Left lobe of liver (tissue), 2 donors: ENCODE measurements at places on chromosomes 4 and X. TPM values are rescaled to one million over a fixed set of nuclear protein-coding genes. Genes with fewer than 3 reads are reported as not detected.

DNA sequence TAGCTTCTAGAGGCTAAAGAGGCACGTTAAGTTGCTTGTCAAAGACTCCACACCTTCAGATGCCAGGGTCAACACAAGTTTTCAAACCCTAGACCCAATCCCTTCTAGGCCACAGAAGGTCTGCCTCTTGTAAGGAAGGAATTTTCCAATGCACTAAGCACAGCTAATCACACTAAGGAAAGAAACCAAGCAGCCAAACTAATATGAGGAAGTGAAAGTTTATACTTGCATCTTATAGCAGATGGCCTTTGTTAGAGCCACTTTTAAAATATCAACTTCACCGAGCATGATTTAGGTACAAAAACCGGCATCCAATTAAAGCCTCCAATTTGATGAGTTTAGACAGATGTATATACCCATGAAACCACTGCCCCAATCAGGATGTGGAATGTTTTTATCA is 9.9 kb downstream of the FHL1 start:
- no peak for DNase-seq

GRCh38 chr4:2698951-2699505 is 57.1 kb downstream of the TNIP2 start:
- peak; percentile 81 for DNase-seq

DNA sequence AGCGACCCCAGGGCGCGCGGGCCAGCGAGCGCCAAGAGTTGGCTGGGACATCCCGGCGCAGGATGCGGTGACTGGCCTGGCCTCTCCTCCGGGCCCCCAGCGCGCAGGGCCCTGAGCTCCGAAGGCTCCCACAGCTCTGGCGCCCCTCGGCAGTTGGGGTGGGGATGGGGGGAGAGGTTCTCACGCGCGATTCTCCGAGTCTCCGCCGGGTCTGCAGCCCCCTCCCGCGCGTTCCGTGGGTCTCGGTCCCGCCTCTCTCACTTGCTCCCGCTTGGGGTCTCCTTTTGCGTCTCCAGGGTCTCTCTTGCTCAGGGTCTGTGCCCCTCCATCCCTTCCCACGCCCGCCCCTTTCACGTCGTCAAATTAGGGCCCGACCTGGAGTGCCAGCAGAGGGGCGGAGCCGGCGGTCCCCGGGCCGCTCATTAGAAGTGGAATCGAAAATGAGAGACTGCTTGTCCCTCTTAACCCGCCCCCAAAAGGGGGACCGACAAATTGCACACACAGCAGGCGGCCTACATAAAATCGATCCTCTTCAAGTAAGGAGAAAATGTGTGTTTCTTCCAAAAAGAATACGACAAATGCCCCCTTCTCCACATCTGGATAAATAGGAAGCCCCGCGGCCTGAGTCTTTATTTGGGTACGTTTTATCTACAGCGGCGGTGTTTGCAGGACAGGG is 877 bp upstream of the NKX1-1 start:
- no peak for DNase-seq

GRCh38 chr4:54449999-54450398 is 207.8 kb upstream of the KIT start:
- no peak for DNase-seq

DNA sequence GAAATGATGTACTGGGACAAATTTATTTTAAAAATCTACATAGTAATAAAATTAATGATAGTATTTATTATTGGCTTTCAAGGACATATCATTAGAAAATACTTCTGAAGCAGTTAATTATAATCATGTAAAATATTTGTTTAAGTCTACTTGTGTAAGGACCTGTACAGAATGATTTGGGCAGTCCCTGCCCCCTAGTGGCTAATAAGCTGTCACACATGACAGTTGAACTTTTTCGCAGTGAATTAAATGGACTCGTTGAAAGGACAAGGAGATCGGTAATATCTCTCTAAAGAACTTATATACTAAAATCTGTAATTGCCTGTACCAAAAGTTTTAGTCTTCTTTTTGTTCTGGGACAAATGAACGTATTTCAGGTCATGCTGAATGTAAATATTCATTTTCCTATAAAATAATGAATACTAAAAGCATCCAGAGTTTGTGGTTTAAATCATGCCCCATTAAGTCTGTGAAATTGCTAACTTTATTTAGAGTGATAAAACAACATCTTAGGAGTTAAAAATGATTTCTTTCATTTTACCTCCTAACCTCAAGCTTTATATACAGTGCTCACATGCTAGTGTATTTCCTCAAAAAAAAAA is 13.6 kb downstream of the EXOC1 start:
- DNase-seq = no peak

DNA sequence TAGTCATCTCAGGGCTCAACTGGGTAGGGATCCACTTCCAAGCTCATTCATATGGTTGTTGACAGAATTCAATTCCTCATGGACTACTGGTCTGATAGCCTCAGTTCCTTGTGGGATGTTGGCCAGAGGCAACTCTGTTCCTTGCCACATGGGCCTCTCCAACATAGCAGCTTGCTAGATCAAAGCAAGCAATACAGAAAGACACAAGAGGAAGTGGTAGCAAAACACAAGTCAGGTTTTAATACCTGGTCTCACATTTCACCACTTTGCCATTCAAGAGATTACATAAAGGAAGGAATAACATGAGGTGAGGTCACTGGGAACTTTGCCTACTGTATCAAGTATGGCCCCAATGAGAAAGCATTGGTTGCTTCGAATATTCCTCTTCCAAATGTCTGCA is 79.2 kb downstream of the PRSS12 start:
- no peak for DNase-seq

- no peak for DNase-seq
These were observed 777 bp upstream of the TFE3 start for GRCh38 chrX:49043987-49044281.

GRCh38 chrX:104193485-104193884 is 27.2 kb downstream of the FAM199X start:
- DNase-seq = no peak

DNA sequence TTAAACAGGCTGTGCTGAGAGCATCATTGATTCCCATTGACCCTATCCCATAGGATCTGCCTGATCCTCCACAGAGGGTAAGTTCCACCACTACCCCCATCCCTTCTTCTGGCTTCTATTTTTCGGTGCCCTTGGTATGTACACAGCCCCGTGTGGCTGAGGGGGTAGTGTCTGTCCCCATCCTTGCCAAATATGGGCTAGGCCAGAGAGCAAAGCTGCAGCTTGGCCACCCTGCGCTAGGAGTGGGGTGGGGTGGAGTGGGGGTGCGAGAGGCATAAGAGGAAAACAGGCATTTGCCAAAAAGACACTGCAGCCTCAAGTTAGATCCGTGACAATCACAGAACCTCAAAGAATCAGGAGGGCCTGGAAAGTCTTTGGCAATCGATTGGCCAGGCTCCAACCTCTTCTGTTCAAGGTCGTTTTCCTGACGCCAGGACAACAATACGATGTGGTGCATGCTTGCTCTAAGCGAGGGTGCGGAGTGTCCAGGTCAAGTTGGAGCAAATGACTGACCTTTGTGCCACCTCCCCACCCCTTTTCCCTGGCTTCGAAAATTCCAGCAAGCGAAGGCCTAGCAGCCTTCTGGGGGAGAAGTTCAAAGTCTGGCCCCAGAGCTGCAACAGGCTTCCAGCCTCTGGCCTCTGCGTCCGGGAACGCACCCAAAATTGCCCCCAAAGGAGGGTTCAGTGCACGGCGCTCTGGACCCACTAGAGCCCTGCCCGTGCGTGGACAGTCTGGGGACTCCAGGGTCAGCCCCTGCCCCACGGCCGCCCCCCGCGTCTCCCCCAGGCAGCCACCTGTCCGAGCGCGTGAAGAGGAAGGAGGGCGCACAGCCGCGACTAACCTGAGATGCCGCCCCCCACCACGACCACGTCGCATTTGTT is 598 bp downstream of the MAOB start:
- peak; percentile 83 for DNase-seq

DNA sequence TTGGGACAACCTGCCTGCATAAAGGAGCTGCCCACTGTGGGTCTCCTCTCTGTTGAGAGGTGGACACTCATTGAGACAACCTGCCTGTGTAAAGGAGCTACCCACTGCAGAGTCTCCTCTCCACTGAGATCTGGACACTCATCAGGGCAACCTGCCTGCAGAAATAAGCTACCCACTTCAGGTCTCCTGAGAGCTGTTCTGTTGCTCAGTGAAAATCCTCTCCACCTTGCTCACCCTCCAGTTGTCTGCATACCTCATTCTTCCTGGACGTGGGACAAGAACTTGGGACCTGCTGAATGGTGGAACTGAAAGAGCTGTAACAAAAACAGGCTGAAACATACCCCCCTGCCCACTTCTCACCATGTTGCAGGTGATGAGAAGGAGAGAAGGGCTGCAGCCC is 59.9 kb upstream of the CDKN2AIP start:
- no peak for DNase-seq

DNA sequence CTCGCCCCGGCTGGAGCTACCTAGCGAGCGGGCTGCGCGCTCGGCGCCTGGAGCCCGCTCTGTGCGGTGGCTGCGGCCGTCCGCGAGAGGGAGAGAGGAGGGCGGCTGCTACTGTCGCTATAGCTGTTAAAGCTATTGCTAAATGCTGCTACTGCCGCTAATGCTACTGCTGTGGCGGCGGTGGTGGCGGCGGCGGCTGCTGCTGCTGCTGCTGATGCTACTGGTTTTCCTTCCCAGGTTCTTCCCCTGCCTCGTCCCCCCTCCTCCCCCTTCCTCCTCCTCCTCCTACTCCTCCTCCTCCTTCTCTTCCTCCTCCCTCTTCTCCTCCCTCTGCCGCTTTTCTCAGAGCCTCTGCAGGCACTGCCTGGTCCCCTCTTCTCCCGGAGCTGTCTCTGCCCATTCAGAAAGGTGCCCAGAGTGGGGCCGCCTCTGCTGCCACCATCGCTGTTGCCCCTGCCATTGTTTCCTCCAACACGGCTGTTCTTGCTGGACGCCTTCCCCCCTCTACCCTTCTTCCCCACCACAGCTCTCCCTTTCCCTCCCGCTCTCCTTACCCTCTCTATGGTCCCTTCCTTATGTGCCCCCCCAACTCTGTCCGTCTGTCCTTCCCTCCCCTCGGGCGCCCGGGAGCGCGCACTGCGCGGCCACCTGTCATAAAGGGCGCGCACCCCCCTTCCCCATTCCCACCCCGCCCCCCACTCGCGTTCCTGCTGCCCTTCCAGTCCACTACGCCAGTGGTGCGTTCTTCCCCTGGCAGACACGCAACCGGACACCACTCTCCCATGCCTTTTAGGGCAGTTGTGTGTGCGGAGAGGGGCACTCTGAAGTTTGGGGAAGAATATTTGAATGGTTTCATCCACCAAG is at the start of gene NEXMIF:
Gene NEXMIF (minus strand): TSS at position 228 of the 864 bp plus-strand sequence.
- DNase-seq = no peak

GRCh38 chr4:110247591-110247990 is 49.2 kb upstream of the ELOVL6 start:
- no peak for DNase-seq

DNA sequence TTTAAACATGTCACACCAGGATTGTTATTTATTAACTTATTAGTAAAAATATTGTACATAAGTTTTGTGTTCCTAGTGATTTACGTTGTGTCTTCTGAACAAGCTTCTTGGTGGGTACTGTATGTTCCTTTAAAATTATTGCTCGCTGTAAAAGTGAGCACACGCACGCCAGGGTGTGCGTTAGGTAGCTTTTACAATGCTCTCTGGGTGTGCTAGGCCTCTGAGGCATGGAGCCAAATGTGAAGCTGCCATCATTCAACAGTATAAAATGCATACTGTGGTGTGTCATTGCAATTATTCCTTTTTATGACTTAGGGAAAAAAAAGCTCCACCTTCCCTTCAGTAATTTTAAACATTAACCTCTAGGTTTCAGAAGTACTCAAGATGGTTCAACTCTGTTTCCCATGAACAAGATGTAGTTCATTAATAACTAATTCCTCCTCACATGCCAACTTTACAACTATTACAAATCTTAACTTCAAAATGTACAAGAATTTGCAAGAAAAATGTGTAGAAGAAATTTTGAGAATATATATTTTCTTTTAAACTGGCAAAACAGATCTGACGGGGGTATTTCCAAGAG is 42.4 kb downstream of the ATOH1 start:
- DNase-seq = no peak

- DNase-seq = no peak
These were observed 210.9 kb downstream of the KLHL4 start for GRCh38 chrX:87728459-87728858.

- no peak for DNase-seq
These were observed 292.1 kb downstream of the STIM2 start for GRCh38 chr4:27152703-27153102.

GRCh38 chr4:99215521-99215920 is 3.5 kb downstream of the ADH6 start:
- DNase-seq = no peak

The ZNF674 gene
- total RNA-seq = 1.8 TPM

The FATE1 gene
- not detected for total RNA-seq

The SSX4 gene
- not detected for total RNA-seq

The GAGE12E gene
- total RNA-seq = not detected

The GPR143 gene
- 0.78 TPM for total RNA-seq

The ADH1B gene
- total RNA-seq = 4,370 TPM
